Fibroblast of pulmonary artery (primary cell): ENCODE measurements at places on chromosomes 7 and 10.

DNA sequence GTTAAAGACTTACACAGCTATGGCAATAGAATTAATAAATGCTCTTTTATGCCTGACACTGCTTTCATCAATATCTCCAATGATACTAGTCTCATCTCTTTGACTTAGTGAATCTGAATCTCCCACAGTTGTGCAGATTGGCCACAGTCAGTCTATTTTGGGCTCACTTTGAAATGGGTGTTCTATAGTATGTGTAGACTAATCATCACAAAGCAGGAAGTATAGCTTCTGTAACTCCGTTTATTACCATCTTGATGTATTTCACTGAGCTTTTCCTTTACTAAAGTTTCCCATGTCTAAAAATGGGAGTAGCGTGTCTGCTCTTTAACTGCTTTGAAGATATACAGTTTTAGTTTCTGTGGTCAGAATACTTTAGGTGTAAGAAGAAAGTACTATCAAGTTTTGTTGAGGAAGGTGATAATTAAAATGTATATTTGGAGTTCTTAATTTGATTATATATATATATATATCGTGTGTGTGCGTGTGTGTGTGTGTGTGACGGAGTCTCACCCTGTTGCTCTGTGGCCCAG is 70.1 kb downstream of the ST7 start:
- DNase-seq = no peak

DNA sequence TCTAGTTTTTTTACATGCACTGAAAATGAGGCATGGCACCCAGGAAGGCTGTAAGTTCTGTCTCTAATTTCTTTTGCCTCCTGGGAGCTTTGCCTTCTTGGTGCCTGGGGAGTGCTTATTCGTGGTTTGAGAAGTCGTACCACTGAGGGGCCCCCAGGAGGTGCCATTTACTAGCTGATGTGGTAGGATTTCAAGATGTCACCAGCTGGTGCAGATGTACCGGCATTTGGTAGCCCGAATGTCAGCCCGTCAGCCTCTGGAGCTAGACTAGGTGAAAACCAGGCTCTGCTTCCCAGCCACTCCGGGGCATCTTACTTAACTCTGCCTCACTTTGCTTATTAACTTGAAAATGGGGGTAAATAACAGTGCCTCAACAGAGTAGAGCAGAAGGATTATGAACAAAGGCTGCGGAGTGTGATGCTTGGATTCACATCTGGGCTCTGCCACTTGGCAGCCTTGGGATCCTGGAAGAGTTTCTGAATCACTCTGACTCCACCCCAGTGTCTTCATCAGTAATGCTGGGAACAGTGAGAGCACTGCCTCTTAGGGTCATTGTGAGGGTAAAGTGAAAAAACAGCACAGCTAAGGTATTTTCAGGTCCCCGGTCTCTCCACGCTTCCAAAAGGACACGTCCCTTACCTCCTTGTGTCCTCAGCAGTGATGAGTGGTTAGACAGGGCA is 31.4 kb upstream of the BTBD16 start:
- DNase-seq = peak; percentile 17

GRCh38 chr7:48148311-48148710 is 22.9 kb upstream of the ABCA13 start:
- DNase-seq = no peak

- no peak for DNase-seq
These were observed 183.4 kb upstream of the MAGI2 start for GRCh38 chr7:79636849-79637248.

GRCh38 chr7:152451356-152451755 is 15.6 kb upstream of the KMT2C start:
- no peak for DNase-seq

GRCh38 chr10:2410049-2410448 is 657.3 kb upstream of the PFKP start:
- no peak for DNase-seq

DNA sequence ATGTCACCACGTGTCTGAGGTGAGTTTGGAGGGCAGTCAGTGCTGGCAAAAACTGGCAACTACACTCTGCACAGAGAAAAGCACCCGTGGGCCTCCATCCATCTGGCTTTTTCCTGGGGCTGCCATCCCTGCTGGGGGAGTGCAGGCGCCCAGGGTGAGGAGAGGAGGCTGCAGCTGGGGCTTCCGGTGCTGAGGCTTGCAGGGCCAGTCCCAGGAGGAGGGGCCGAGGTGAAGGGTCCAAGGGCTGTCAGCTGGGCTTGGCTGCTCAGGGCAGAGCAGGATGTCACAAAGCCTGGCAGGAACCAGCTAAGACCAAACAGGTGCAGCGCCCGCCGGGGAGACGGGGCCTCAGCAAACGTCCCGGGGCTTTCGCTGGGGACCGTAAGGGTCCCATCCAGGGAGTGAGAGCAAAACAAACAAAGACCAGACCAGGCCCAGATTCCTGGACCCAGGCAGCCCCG is 77.2 kb downstream of the CFAP46 start:
- no peak for DNase-seq

DNA sequence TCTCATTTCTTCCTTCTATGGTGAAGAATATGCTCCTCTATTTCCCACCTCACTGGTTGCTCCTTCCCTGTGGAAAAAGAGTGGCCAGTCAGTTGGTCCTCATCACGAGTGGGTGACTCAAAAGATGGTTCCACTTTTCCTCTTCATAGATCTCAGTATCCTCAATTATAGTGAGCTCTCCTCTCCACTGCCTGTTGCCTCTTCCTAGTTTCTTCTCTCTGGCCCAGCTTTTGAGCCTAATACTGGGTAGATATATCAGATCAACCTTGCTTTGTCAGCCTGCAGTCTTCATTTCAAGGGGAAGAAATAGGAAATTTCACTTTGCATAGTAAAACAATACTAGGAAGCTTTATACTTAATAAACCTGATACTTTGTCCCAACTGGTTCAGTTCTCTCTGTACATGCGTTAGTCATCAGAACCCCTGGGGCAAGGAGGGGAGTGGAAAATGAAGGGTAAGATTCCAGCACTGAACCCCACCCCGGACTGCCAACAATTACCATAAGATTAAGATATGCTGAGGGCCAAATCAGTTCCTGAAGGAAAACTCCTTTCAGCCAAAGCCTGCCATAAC is 15.5 kb upstream of the WNT16 start:
- no peak for DNase-seq

DNA sequence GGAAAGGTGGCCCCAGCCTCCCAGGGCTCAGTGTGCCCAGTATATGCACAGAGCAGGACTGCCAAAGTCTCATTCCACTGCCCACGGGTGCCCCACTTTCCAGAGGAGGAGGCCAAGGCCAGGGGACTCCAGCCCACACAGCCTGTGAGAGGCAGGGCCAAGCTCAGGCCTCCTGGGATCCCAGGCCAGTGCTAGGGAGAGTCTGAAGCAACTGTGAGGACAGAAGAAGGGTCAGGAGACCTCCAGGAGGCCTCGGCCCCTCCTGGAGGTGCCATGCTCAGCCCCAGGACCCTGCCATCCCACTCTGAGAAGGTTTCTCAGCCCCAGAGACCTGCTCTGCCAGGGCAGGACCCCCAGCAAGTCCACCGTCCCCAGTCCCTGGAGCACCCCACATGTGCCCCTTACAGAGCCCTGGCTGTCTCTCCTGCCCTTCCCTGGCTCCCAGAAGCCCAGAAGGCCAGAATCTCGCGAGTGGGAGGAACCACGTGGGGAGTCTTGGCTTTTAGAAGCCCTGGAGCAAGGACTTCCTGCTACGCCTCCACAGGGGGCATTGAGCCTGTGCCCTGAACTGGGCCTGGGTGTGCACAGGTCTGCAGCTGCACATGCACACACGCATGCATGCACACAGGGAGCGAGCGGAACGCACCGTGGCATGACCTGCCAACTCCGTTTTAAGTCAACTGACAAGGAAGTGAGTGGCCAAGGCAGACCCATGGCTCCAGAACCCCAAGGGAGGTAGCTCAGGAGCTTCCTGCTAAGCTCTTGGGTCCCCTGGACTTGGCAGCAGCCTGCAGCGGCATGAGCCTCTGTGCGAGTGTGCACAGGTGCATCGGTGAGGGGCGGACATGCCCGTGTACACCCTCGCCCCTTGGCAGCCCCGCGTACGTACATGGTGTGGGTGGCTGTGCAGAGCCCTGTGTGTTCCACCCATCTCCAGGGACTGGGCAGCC is 33.6 kb downstream of the ZCCHC24 start:
- no peak for DNase-seq

GRCh38 chr10:91983416-91983815 is 59.8 kb downstream of the BTAF1 start:
- DNase-seq = no peak

- no peak for DNase-seq
These were observed 52.8 kb upstream of the SEMA3E start for GRCh38 chr7:83701736-83702135.

DNA sequence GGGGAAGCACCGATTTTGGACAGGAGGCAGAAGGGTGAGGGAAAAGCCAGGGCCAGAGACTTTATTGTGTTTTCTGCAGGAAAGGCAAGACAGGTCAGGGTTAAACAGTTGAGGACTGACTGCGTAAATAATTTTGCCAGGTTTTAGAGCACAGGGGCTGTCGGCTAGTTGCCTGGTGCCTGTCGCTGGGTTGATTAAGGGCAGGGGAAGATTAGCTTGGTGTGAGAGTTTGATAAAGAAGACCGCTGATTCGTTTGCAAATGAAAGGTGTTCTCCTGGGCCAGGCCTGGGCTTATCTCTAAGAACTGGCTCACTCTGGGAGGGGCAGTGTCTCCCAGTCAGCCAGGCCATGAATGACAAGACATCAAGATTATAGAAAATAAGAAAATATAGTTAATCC is 75.6 kb downstream of the SLC37A3 start:
- DNase-seq = no peak

DNA sequence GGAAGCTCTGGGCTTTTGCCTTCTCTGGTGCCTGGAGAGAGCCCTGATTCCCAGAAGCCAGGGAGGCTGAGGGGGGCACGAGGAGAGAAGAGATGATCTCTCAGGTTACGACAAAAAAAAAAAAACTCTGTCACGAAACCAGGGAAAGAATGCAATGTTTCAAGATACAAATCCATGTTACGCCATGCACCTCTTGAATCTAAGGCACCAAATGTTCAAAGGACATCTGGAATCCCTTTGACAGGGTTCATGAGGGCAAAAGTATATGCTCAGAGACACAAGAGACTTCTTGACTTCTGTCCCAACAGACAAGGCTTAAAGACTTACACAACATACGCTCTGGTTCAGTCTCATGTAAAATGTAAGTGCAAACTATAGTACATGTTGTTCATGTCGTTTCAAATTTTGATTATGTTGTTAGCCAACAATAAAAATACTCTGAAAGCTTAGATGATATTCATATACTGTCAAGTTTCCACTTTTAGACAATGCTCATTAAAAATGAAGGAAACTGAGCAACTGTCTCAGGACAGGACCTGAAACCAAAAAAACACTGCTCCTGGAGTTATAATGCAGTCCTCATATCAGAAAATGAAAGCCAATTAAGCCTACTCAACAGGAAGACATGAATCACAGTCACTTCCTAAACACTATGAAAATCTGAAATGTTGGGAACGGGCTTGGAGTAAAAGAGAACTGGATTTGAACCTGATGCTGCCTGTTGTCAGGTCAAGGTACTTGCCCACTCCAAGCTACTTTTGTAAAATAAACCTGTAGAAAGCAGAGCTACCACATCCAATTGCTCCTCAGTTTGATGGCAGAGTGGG is 72.3 kb downstream of the CHCHD3 start:
- peak; percentile 49 for DNase-seq

DNA sequence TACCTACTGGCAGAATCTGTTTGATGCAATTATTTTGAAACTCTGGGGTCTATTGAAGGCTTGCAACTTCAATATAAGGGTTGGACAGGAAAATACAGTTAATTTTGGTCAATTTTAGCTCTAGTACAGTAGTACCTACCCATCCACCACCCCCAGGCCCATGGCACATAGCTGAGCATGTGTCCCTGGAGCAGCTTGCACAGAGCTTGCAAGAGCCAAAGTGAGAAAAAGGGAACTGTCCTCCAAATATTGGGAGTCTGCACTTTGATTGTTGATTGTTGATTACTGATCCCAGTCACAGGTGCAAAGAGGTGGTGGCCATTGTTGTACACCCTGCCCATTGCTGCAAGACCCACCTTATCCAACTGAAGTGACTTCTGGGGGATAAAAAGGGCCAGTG is 52.8 kb downstream of the DDC start:
- DNase-seq = no peak

DNA sequence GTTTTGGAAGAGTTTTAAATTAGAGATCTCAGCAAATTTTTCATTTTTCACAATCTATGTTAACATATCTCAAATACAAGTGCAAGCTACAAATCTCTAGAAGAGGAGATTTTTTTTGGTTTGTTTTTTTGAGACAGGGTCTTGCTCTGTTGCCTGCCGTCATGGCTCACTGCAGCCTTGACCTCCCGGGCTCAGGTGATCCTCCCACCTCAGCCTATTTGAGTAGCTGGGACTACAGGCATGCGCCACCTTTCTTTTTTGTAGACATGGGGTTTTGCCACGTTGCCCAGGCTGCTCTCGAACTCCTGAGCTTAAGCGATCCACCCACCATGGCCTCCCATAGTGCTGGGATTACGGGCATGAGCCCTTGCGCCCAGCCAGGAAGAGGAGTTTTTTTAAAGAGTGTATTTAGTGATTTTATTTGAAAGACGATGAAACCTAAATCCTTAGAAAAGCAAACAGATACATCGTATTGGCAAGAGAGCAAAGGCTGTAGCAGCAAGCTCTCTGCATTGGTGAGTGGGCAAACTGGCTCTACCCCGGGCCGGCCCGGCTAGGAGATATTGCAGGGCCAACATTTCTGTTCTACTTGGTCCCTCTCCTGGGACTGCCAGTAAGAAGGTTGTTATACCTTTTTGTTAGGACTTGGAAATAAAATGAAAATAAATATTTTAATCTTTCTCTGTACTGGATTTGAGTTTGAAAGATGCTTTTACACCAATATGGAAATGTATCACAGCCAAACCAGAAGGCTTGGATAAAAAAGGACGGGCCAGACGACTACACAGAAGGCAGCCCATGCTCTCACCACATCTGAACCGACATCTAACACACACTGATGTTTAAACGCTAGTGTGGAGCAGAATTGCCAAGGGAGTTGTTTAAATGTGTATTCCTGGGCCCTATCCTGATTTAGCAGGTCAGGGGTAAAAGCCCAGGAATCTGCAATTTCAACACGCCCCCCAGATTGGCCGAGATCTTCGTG is 49.6 kb upstream of the RHEB start:
- no peak for DNase-seq

DNA sequence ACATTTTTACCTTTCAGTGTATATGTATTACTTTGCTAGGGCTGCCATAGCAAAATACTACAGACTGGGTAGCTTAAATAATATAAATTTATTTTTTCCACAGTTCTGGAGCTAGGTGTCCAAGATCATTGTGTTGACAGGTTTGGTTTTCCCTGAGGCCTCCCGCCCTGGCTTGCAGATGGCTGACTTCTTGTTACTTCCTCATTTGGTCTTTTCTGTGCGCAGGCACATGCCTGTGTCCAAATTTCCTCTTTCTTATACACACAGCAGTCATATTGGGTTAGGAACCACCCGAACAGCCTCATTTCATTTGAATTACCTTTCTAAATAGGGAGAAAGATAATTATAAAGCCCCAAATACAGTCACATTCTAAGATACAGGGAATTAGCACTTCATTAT is 521.6 kb upstream of the SORCS1 start:
- DNase-seq = no peak

GRCh38 chr7:73954181-73954580 is 73.8 kb upstream of the ELN start:
- no peak for DNase-seq
